Panc1 (cell line): ENCODE measurements at places on chromosomes 2 and 18.

DNA sequence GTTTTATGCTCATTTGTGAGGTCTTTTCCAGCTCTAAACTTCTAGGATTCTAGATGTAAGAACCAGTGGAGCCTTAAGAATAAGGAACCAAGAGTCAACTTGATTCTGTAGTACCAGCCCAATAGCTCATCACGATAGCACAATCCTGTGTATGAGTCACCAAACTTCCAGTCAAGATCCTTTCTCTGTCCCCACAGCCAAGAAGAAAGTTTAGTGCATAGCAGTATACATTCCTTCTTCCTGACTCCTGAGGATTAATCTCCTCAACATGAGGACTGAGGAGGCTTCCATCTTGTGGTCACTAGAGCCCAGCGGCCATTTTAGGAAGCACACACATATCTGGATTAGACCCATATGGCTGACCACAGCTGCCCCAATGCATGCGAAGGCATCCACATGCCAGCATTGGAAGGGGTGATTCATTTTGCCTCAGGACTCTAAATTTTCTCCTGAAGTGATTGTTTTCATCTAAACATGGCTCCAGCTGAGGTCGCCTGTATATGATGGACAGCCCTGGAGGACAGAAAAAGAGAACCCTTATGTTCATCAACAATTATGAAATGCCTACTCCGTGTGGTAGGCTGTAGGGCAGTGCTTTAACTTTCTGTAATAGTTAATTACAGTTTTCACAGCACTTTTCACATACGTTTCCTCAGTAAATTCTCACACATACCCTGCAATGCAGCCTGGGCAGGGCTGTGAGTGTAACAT is 53.5 kb downstream of the RASGRP3 start:
- DNase-seq = no peak

DNA sequence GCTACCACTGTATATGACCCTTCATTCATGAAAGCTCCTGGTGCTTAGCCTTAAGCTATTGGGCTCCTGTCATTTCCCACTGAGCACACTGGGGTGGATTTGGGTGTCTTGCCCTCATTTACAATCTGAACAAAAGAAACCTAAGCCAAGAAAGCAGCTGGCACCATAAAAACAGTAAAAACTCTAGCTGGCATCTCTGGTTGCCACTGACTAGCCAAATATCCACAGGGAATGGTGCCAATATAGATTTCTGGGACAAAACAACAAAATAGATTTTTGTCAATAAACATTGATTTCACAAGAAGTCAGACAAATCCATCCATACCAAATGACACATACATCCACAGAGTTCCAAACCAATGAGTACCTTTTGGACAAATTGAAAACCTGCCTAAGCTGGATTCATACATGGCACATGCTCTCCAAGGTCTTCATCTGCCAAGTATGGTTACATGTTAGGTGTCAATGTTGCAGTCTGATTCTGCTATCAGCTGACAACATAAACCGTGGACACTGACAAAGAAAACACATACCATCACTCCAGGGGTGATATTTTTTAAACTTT is 1081.5 kb upstream of the ZEB2 start:
- DNase-seq = no peak

DNA sequence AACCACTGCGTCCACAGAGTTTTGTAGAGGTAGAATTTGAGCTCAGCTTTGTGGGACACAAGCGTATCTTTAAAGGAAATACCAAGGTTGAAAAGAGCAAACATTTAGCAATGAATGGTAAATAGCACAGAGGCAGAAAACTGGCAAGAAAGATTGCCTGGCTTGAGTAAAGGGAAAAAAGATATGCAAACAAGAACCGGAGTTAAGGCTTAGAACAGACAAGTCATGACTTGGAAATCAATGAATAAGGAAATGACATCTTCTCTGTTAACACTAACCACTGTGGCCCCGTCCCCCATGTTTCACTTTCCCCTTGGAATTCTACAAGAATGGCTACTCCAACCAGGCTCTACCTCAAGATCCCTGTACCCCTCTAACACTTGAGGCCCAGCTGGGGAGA is 3.8 kb downstream of the STAM2 start:
- DNase-seq = no peak

GRCh38 chr2:12806549-12807242 is 90.0 kb downstream of the TRIB2 start:
- no peak for DNase-seq

DNA sequence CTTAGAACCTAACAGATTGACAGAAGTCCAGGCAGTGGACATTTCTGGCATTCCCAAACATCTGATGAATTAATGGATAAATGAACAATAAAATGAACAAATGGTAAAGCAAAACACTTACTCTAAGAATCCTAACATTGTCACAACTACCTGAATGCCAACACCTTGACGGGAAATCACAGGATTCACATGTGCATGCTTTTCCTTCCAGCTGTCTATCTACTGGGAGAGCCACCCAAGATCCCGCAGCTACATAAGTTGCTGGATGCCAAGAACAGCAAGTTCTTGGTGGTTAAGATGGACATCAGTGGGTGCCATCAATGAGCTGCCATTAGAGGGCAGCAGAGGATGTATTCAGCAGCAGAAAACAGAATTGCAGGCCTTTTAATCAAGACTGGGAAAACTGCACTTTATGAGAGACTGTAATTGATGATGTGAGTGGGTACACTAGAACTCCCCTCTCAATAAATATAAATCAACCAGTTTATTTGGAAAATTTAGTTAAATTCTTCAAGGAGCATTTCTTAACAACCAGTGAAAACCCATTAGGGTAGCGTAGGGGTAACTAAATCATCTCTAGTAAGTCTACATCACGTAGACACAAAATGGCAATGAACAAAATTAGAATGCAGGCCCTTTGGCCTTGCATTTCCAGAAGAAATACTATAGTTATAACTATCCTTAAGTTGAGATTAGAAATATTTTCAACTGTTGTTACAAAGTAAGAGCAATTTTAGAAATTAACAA is 45.6 kb downstream of the SESTD1 start:
- DNase-seq = peak; percentile 66

GRCh38 chr18:36348971-36349417 is 51.5 kb downstream of the FHOD3 start:
- DNase-seq = no peak

DNA sequence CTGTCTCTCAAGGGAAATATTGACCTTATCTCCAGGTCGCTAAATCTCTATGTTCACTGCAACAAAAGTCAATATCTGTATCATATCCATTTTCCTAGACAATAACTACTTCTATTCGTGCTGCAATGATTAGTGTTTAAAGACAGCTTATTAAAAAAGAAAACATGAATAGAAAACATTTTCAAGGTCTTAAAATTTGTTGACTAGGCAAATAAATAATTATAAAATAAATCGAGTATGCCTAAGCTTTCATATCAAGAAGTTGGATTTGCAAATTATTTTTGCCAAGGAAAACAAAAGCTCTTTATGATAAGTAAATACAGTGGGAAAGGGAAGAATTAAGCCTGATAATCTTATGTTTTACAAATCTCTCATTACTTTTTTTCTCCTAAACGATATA is 428.5 kb downstream of the NUP35 start:
- no peak for DNase-seq

- DNase-seq = no peak
Measured at GRCh38 chr18:36376361-36376760, 78.8 kb downstream of the FHOD3 start.

DNA sequence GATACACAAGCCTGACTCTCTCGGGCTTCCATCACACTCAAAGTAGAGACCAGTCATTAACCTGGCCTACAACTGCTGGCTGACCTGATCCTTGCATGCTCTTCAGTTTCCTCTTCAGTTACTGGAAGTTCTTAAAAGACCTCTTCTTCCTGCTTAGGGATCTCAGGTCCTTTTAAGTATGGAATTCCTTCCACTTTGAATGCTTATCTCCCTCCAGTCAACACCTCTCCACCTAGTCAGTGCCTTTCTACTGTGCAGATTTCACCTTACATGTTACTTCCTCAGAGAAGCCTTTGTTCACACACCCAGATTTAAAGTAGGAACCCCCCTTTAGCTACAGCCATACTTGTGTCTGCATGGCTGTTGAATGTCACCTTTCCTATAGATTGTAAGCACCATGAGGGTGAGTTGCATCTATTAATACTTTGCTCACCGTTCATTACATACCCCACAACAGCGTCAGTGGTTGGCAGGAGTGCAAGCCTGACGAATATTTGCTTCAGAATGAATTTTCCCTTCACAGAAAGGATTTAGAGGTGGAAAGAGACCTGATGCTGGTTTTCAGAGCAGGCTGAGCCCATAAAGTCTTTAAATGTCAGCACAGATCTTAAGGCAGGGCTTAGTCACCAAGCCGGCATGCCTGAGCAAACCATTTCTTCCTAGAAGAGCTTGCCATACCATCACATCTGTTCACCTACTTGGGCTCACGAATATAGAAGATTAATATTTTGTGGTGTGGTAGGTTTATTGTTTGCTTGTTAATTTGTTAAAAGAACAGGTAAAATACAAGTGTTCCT is 90.1 kb downstream of the ACVR1 start:
- no peak for DNase-seq

DNA sequence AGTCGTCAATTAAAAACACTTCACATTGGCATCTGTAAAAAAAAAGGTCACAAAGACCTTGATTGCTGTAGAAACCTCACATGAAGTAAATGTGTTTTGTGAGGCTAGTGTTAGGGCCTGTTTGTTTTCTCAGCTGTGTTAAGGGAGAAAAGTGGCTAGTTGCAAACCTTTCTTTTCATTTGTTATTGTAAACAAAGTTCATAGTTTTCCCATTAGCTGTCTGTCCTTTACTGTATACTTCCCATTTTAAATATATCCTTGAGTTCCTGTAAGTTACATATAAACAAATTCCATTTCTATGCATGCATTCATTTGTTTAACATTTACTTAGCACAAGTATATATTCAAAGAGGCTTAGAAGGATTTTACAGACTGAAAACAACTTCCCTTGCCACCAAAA is 1250.2 kb downstream of the LRP1B start:
- DNase-seq = peak; percentile 33

- no peak for DNase-seq
Measured at GRCh38 chr2:86238354-86238753, 39.1 kb downstream of the MRPL35 start.

- DNase-seq = no peak
Measured at GRCh38 chr2:169363560-169364150, 1.3 kb upstream of the LRP2 start.
